ENCODE measurements at places on chromosomes 13 and 19.

DNA sequence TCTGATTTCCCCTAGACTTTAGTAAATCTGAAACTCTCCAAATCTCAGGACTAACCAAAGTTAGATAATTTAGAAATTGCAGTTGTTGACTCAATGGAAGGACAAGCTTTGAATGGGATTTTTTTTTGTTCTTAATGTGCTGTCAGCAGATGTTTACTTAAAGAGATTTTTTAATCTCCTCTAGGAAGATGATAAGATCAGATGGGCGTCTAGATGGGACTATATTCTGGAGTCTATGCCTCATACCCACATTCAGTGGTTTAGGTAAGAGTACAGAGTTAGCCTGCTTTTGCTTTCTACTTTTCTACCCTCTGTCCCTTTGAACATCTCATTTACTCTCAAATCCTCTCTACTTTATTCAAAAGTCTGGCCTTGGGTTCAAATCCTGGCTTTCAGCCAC is 39.3 kb downstream of the TM9SF2 start:
- DNase-seq = no peak

GRCh38 chr13:60957816-60958215 is 457.8 kb downstream of the PCDH20 start:
- no peak for DNase-seq

GRCh38 chr13:27374126-27374613 is 50.2 kb upstream of the GTF3A start:
- no peak for DNase-seq

DNA sequence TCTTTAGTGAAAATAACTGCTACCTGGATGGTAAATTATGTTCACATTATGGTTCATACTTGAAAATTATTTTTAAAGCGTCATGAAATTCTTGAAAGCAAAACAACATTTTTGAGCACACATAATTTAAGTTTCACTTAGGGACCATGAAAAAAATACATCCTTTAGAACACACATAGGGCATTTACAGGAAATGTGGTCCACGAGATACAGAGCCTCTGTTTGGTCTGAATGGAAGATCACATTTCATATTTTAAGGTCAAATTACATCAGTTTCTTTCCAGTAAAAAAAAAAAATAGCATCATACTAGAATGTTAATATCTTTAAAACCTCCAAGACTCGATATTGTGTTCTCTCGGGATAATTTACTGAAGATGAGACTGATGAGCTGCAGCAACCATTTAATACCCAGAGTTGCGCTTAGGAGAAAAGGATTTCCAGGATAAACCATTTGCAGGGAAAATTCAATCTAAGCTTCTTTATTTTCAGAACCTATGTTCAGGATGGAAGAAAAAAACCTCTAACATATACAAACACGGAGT is 720.7 kb downstream of the DIAPH3 start:
- DNase-seq = no peak

- DNase-seq = peak; percentile 34
Observed at GRCh38 chr13:80604098-80604497, 263.2 kb upstream of the SPRY2 start.

DNA sequence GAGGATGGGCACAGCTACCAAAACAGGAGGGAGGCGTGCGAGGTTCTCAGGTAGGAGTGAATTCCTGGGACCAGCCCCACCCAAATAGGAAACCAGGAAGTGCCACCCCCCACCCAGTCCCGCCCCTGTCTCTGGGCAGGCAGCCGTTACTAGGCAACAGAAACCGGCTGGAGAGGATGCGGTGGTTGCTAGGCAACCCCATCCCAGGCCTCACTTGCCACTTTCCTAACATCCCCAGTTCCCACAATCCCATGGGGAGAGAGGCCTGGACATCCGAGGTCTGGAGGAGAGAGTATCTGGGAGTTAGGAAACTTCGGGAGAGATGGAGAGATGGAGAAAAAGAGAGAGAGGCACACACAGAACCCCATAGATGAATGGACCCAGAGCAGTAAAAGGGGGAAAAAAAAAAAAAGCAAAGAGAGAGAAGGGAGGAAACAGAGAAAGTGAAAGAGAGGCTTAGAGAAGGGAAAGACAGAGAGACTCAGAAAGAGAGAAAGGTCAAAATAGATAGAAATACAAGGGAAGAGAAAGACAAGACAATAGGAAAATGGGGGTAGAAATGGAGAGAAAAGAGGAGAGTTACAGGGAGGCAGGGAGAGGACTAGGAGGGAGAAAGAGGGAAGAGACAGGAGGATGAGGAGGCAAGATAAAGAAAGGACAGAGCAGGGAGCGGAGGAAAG is 3.8 kb downstream of the GRIK5 start:
- DNase-seq = peak; percentile 62

DNA sequence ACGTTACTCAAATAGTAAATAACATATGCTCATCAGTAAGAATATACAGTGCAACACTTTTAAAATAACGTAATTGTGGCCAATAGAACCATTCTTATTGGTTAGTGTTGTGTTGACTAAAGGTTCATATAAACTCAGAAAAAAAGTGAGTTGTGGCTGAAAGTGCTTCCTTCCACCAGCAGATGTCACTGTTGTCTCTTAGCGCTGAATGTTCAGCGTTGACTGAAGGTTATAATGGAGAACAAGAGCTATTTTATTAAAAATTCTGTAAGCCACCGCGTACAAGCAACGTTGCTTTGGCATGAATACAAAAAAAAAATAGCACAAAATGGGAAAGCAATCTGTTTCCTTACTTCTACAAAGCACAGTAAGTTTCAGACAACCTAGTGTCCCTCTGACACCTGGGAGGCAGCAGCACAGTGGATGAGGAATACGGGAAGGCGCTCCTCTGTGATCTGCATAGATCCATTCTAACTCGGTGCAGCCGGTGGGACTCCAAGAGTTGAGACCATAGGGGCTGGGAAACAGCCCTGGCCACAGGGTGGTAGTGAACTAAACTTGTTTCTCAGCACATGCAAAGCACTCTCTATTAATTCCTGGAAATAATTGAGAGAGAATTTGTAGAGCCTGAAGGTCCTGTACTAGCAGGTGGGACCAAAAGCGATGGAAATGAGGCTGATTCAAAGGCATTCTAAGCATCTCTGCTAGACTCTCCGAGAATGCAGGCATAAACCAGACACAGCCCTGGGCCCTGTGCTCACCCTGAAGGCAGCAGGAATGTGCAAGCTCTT is 23.9 kb upstream of the OXGR1 start:
- DNase-seq = peak; percentile 45

DNA sequence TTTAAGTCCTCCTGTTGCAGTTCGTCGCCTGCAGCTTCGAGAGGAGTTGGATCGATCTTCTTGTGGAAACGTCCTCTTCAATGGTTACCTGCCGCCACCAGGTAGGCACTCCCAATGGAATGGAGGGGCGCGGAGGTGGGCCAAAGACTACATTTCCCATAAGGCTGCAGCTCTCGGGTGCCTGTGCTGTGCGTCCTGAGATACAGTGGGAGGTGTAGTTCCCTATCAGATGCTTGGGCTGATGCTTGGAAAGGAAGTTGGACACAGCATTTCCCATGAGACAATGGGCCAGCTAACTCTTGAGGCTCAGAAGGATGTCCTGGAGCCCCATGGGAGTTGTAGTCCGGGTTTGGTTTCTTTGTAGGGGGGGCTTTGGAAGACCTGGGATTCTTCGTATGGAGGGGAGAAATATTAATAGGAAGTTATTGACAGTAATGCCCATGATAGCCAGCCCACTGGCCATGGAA is 1.8 kb downstream of the SHKBP1 start:
- peak; percentile 72 for DNase-seq

GRCh38 chr13:43329702-43330101 is 306.3 kb downstream of the DNAJC15 start:
- no peak for DNase-seq

- DNase-seq = peak; percentile 69
Observed at GRCh38 chr19:19053508-19054314, 10.1 kb upstream of the SLC25A42 start.

- DNase-seq = no peak
Observed at GRCh38 chr19:16379521-16380313, 55.1 kb downstream of the KLF2 start.

GRCh38 chr19:4742723-4743646 is 19.3 kb upstream of the DPP9 start:
- DNase-seq = no peak

- peak; percentile 63 for DNase-seq
Observed at GRCh38 chr13:89925107-89925506, 1422.4 kb upstream of the MIR17HG start.

Measured in HEK293T (cell line).